ENCODE measurements at places on chromosomes 6 and 20.

GRCh38 chr20:15616626-15617025 lies 956.6 kb downstream of the KIF16B start:
- DNase-seq: no peak

DNA sequence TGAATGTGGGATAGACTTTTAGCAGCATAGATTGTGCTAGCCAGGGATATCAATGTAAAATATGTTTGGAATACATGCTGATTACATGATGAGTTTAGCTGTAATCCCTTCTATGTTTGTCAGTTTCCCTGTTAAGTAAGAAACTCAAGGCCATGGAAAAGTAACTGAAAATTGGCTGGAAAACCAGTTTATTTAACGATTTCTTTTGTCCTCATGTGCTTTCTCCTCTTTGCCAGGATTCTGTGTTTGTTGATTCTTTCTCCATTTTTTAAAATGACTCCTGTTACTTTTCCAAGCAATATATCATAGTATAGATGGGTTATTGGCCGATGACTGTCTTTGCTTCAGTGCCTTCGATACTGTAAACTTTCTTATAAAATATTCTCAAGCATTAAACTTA lies 87.5 kb downstream of the SAMD5 start:
- no peak for DNase-seq

DNA sequence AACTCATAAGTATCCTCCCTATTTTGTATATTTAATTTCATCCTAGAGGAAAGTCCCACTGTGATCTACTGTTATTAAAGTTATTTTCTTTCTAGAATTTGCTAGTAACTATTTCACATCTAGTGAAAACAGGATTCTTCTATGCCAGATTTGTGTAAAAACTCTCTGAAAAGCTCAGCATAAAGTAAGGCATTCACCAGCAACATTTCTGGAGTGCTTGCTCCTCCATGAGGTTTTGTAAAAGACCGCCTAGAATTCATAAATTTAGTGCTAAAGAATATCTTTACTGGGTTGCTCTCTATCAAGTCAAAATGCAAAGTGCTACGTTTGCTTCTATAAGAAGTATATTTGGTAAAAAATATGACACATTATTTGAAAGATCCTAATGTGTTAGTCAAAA lies 173.5 kb upstream of the IRAK1BP1 start:
- no peak for DNase-seq

GRCh38 chr6:20763296-20763695 lies 229.0 kb downstream of the CDKAL1 start:
- no peak for DNase-seq

GRCh38 chr6:29737707-29738630 lies 14.7 kb downstream of the HLA-F start:
- DNase-seq: no peak
